ENCODE measurements at places on chromosomes 4 and X. TPM values are rescaled to one million over a fixed set of nuclear protein-coding genes. Genes with fewer than 3 reads are reported as not detected.

Gene AMTN
- not detected for total RNA-seq

Gene TMPRSS11E
- not detected for total RNA-seq

Gene SPANXN3
- not detected for total RNA-seq

Gene SLC34A2
- not detected for total RNA-seq

Gene POF1B
- total RNA-seq, result 0.12 TPM

Gene LRAT
- not detected for total RNA-seq

Gene PPP2R3B
- 50.1 TPM for total RNA-seq
